H54 (cell line): ENCODE measurements at places on chromosomes 6 and 20.
A peak's percentile ranks its signal among the peaks of the same experiment; 100 is the strongest.

DNA sequence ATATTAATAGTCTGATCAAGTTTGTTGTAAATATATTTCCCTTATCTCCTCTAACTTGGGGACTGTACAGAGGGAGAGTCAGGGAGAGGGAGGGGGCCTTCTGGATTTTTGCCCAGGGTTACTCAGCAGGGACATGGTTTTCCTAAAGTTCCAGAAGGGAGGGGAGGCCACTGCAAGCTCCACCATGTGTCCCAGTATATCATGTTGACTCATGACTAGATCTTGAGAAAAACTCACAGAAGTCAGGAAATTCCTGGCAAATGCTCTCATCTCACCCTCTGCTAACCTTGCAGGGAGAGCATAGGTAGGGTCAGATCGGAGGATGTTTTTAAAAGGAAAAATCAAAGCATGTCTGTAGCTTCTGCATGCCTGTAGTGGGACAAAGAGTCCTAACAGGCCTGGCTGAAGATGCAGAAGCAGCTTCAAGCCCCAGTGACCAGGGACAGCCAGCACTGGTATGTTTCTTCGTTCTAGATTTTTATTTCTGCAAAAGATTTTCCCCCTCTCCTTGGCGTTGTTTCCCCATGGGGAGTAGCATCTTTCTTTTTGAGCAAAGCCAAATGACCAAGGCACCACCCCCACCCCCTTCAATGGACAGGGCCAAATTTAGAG, 272.9 kb upstream of the SUPT3H start:
- DNase-seq = peak; percentile 96

- DNase-seq = no peak
These were observed 189.5 kb upstream of the SLC24A3 start for GRCh38 chr20:19022791-19023448.

GRCh38 chr6:39471954-39472659, 149.6 kb upstream of the KCNK16 start:
- no peak for DNase-seq

DNA sequence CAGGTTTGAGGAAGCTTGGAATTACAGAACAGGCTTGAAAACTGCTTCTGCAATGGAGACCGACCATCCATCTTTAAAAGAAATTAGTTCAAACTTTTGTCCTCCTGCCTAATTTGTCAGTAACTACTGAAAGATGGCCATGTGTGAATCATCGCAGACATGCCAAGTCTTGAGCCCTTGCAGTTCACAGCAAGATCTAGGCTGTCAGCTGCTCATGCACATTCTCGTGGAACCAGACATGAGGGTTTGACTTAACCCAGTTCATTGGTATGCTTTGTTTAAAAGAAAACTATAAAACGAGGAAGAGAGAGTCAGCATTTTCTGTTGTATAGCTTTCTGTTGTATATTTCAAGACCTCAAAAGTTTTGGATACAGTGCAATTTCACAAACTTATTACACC, 74.0 kb upstream of the SAMD5 start:
- no peak for DNase-seq

- no peak for DNase-seq
These were observed 19.0 kb downstream of the DLL1 start for GRCh38 chr6:170271771-170272314.

DNA sequence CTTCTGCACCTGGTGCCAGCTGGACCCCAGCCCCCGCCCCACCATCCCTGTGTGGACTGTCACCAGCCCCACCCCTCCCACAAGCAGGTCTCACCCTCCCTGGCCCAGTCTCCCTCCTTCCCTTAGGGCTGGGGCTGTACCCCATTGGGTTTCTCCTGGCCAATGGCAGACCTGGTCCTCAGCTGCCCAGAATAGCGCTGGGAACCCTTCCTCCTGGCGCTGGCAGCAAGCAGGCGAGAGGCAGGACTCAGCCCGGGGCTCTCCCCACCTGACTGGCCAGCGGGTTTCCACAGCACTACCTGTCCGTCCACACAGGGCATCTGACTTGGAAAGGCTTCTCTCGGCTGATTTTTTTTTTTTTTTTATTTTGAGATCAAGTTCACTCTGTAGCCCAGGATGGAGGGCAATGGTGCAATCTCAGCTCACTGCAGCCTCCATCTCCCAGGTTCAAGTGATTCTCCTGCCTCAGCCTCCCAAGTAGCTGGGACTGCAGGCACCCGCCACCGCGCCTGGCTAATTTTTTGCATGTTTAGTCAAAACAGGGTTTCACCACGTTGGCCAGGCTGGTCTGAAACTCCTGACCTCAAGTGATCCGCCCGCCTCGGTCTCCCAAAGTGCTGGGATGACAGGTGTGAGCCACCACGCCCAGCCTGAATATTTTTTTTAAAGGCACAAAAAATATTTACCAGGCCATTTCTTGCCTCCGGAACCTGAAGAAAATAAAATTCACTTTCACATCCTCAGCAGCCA, 21.6 kb upstream of the CHRNA4 start:
- DNase-seq = no peak

DNA sequence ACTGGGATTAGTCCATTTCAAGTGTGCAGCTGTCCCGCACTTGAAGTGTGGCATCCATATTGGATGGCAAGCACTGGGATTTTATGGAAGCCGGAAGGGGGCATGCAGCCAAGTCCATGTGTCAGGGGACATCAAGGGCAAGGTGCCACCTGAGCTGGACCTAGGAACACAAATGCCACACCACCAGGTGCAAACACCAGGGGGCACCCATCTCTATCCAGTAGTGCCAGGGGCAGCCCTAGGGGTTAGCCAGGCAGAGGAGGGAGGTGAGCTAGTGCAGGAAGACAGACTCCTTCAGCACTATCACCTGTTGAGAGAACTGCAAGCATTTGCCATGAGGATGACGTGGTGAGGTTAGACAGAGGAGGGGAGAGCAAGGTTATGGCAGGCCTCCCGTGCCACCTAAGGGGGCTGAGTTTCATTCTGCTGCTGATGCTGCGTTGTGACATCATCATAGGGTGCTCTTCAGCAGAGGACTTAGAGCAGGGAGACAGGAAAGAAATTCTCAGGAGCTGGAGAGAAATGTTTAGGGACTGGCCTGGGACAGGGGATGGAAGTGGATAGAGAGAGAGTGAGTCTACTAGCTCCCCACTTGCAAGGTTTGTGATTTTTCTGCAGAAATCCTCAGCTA, 192.6 kb upstream of the SLC24A3 start:
- no peak for DNase-seq

DNA sequence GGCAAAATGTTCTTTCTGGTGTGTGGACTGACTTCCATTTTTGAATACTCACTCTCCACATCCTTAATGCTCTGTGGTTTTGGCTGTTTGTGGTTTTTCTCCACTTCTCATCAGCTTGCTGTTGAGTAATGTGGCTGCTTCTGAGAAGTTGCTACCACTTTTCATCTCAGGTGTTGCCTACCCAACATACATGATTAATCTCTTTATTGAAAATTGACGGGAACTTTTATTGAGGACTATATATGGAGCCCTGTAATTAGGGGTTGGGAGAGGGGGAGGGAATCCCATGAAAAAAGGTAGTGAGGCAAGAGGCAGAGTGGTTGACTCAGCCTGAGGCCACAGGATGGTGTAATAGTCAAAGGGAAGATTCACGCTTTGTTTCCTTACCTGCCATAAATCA, 17.6 kb downstream of the IL22RA2 start:
- no peak for DNase-seq

GRCh38 chr6:114216789-114217467, 125.9 kb downstream of the HS3ST5 start:
- DNase-seq = no peak

DNA sequence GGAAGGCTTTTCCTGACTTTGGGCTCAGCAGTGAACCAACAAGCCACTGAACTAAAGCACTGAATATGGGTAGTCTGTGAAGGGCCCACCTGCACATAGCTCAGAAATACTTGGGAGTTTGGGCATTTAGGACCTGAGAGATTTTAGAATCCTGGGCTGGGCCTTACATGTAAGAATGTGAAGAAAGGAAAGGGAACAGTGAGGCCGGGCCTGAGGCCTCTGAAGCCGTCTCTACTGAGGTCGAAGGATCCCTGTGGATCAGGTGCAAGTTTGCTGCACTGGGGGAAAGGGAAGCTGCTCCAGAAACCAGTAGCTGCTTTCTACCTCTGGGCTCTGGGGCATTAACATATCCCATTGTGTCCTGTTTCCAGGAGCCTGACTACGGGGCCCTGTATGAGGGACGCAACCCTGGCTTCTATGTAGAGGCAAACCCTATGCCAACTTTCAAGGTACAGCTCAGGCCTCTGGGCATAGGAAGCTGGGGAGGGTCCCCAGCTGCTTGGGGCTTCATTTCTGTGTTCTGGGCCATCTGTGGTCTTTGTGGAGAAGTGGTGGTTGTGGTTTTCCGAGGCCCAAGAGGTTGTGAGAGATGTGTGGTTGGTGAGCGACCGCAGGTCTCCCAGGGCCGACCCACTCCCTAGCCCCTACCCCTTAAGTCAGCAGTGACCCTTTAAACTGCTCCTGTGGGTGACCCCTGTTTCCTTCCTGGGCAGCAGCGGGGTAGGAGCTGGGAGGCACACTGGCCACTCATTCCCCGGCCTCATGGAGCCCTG, 30.3 kb downstream of the PLCG1 start:
- DNase-seq = no peak

DNA sequence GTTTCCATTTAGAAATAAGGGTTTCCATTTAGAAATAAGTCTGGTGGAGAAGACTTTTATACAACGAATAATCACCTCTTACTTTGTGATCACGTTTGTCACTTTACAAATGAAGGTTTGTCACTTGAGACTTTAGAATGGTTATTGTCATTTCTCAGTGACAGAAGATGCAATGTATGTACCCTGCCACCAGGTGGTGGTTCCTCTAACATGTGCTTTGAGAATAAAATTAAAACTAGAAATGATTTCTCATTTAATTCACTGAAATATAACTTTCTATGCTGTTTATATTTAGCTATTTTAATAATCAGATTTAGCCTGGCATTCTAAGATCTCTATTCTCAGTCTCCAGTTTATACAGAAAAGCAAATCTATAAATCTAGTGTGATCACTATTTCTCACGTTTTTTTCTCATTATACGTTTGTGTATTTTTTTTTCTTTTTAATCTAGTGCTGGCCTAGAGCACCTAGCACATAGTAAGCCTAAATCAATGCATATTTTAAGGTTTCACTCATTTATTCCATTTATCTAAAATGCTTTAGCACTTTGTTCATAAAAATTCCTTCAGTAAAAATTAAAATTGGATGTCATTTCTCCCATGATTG, 57.4 kb upstream of the TFAP2D start:
- no peak for DNase-seq

DNA sequence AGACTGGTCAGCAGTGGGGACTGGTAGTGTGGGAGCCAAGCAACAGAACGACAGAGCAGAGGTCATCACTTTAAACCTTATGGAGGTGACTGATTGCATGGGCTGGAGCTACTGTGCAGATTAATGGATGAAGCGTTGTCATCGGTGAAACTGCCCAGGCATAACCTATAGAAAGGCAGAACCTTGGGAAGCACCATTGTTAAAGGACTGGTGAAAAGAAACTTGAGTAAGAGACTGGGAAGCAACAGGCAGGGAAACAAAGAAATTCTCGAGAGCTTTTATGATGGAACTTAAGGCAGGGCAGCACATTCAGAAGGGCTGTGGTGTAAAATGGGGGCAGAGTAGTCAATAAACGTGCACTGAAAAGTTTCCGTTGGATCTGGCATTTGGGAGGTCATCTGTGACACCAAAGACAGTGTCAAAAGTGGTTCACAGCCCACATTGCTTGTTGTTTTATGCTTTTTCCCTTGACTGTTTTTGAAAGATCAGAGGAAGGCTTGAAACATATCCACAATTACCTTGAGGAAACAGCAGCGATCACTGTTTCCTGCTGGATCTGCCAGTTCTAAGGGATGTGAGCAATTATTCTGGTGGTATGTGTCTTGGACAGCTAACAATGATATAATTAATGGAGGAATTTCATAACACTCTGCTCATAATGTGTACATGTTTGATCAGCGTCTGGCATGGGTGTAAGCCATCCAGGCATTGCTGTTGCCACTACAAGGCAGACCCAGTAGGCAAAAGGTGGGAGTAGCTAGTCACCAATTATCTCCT, 62.7 kb downstream of the LRRC1 start:
- no peak for DNase-seq

DNA sequence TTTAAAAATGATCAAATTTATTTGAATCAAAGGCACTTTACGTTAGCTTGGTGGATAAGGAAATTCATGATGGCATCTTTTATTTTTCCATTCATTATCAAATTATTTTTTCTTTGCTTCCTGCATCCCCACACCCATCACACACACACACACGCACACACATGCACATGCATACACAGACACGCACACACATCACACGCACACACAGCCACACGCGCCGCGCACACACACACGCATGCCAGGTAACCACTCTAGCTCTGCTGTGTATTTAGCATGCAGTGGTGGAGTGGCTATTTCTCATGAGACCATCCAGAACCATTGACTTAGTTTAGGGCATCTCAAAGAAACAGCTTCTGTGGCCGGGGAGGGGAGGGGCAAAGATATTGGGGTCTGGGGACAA, 47.0 kb downstream of the GNAS start:
- no peak for DNase-seq

DNA sequence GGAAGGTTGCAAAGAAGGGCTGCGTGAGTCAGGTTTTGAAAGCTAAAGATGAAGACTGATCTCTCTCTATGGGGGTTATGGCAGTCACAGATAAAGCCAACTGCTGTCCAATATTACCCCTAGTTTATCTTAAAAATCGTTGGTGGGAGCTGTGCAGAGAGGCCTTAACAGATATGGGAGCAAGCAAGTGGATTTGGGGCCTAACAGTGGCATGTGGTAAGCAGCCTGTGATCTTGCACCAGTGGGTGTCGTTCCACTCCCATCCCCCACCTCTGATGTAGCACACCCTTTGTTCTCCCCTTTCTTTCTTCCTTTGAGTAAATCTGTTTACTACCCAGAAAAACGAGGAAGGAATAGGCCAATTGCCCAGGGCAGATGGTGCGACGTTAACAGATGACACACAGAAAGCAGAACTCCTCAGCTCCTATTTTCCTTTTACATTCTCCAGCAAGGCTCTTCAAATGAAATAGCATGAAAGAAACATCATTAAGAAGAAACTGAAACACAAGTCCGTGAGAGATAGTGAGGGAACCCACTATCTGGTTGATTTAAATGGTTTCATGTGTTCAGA, 274.1 kb upstream of the CITED2 start:
- no peak for DNase-seq

DNA sequence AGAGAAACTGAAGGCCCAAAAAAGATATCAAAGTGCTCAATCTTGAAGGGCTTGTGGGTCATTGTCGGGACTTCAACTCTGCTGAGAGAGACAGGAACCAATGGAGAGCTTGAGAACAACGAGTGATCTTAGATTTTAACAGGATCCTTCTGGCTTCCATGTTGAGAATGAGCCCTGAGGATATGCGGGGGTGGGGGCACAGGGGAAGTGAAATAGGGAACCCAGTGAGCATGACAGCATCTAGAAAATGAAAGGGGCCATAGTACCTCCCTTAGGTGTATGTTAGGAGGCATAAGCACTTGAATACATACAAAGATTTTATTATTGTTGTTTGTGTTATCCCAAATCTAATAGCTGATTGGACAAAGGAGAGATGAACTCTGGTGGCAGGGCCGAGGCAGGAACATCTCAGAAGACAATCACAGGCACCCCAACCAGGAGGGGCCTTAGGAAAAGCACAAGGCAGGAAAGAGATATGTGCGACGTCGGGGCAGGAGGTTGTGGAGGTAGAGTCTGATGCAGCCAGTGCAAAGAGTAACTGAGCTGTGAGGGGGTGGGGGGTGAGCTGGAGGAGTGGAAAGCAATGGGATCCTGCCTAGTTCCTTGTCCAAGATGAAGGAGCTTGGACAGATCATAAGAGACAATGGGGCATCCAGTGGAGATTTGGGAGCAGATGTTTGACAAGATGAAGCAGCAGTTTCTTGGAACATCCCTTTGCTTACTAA, 10.4 kb downstream of the TGM6 start:
- no peak for DNase-seq

- DNase-seq = no peak
These were observed 14.9 kb upstream of the TTPAL start for GRCh38 chr20:44460795-44461141.
